CD4-positive, alpha-beta T cell (primary cell): ENCODE measurements at places on chromosomes 1 and 21.

- no peak for DNase-seq
These were observed 6.8 kb downstream of the CD52 start for GRCh38 chr1:26324550-26324949.

DNA sequence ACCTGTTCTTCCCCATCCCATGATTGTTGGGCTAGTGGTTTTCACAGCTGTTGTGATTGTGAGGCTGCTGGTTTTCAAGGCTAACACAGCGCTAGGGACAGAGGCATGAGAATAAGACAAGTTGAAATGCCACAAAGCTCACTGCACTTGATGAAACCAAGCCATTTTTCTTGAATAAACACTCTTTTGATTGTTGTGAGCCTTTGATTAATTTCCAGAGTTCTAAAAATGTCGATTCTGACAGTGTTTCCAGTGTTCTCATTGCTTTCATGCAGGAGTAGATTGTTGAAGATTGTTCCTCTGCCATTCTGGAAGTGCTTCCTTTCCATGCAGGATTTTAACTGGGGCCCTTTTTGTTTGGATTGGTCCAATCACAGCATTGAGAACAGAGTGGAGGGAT, 134.9 kb upstream of the GRIK3 start:
- no peak for DNase-seq

- no peak for DNase-seq
These were observed 11.6 kb downstream of the FBXO42 start for GRCh38 chr1:16340673-16341072.

- no peak for DNase-seq
These were observed 270.4 kb downstream of the KCNJ6 start for GRCh38 chr21:37645848-37646247.

DNA sequence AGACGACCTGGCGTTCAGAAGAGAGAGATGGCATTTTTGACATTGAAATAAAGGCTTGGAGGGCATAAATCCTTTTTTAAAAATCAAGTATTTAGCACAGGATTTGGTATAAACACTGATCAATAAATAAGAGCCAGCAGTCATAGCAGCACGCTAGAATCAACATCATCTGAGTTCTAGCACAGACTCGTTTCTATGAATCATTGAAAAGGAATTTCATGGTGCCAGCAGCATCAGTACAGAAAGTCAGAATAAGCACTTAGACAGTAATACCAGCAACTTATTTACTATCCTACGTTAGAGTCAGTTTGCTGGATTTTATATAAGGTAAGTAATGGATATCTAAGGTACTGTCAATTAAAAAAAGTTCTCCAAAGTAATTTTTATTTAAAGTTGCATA, 119.3 kb downstream of the HLCS start:
- no peak for DNase-seq

- DNase-seq: no peak
These were observed 162.6 kb upstream of the USP25 start for GRCh38 chr21:15567191-15567590.

GRCh38 chr1:57360846-57361407, 62.9 kb downstream of the DAB1 start:
- DNase-seq: no peak

DNA sequence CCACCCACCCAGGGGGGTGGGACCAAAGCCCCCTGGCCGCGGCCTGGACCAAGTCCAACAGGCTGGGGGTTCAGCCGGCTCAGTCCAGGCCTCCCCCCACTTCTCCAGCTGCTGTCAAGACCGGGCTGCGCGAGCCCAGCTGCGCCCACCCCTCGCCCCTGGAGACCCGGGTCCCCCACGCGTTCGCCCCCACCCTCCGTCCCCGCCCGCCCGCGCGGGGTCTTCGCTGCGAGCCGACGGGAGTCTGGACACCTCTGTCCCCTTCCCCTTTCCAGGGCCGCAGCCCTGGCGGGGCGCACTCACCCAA, 253 bp downstream of the RAP1GAP start:
- DNase-seq: no peak

DNA sequence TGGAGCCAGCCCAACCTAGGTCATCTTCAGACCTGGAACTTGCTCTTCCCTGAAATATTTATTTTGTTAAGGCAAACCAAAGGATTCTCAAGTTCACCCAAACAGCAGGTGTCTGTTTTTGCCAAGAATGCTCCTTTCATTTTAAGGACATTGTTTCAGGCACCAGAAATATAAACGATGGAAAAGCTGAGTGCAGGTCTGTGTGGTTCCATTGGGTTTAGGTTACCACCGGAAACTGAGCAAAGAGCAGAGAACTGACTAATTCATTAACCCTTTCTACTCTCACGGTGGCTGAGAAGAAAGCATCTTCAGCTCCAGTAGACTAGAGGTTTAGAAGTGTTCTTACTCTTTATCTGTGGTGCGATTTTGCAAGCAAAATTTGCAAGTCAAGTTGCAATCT, 38.0 kb upstream of the ZC3H11B start:
- DNase-seq: no peak

- no peak for DNase-seq
These were observed 12.7 kb upstream of the AK2 start for GRCh38 chr1:33049371-33049770.

DNA sequence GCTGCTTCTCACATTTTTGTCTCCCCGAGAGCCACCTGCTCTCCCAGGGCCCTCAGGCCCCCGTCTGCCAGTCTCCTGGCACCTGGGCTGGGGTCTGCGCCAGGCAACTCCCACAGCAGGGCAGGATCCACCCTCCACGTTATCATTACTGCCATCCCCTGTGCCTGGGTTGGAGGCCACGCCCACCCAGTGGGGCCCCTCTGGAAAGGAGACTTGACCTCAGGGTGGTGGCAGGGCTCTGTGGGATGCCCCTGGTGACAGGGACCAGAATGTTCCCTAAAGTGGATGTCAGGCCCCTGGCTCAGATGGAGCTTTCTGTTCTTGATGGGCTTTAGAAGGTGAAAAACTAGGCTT, 66.6 kb downstream of the SKI start:
- DNase-seq: no peak

- DNase-seq: no peak
These were observed 109.9 kb downstream of the GALNT2 start for GRCh38 chr1:230176871-230177411.

DNA sequence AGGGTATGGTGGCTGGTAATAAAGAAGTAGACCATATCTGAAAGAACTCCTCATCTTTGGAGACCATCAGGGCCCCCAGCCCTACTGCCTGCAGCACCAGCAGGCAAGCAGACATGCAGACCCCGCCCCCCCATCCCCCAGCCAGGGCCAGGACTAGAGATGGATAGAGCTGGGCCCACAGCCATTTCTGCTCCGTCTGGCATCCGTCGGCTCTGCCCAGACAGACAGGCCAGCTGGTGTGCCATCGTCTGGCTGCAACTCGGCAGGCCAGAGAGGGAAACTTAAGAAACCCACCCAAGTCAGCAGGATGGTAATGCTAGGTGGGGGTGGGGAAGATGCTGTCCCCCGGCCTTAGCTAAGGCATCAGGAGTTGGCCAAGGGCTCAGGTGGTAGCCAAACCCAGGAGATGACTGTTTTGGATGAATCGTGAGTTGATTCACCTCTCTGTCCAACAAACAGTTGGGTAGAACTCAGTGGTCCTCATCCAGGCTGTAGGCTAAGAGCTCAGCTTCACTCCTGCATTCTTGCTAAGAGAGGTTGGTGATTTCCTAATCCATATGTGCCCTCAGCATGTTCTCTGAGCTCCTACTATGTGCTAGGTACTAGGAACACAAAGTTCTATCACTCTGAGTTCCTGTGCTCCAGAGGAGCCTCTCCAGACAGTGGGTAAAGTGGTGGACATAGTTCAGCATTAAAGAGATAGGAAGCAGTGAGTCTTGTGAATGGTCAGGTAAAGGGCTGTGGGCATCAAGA, 23.2 kb upstream of the TMEM222 start:
- no peak for DNase-seq

GRCh38 chr1:151977662-151978230, 15.9 kb downstream of the S100A10 start:
- no peak for DNase-seq

DNA sequence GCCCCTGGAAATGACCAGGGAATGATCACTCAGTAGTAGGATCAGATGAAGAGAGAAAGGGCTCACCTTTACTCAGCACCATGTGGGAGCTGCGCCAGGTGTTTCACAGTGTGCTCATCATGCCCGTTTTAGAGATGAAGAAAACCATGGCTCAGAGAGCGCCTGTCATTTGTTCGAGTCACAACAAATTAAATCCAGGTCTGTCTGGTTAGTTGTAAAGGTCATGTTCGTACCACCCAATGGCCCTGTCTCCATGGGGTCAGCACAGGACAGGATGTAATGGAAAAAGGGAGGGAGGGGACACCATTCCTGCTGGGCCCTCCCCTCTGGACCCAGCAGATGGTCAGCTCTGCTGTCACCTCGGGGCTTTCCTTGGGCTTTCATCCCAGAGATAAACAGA, 15.2 kb downstream of the KIRREL1 start:
- no peak for DNase-seq

GRCh38 chr1:150579110-150579944, at the start of gene MCL1:
Gene MCL1 (minus strand): TSS chr1:150579610. CDS start chr1:150579530, 80 bp downstream.
- peak; percentile 83 for DNase-seq

GRCh38 chr1:166925810-166926478, 49.4 kb downstream of the ILDR2 start:
- no peak for DNase-seq

DNA sequence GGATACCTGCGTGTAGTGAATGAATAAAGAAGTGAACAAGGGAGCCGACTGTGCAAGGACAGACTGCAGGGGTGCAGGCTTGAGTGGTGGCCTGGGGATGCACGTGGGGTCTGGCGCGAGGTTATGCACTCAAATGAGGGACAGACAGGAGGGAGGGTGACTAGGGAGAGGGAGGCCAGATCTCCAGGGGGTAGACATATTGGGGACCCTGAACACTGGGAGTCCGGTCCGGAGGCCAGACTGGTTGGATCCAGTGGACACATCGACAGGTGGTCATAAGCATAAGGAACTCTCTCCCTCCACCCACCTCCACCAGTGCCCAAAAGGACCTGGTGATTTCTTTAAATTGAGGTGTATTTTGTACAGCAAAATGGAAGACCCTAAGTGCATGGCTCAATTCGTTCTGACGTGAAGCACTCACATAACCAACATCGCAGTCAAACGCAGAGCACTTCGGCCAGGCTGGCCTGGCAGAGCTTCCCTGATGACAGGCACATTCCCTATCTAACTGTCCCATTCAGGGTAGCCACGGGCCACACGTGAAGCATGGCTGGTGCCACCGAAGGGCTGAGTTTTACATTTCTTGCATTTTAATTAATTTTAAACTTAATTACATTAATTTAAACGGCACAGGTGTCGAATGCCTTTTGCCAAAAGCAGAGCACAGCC, 14.0 kb downstream of the WNT3A start:
- no peak for DNase-seq

DNA sequence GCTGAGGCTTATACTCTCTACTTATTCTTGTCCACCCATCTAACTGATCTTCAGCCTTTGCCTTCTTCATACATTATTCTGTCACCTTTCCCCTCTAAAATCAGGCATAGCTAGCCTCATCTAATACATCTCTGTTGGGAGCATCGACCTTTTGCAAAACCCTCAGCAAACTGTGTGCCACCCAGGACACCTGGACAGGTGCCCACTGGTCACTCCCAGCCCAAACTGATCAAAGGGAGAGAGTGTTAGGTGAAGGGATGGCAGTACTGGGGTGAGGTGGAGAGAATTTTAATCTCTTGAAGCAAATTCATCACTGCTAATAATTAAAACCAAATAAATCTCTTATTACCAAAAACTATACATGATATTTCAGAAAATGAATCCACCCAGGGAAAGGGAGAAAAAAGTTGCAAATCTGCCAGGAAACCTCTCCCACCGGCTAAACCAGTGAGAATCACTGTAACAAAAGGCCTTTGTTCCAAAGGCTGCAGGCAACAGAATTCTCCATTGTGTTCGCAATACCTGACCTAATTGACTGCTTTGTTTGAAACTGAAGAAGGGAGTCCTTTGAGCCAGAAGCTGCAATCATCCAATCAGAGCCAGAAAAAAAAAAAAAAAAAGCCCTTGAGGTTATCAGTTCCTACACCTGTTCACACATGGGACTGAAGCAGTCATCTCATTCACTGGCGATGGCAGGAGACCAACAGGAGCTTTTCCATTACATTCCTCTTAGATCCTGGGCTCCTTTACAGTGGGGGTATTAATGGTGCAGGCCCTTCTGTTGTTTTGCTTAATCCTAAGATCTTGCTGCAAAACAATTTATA, 172.6 kb downstream of the APP start:
- no peak for DNase-seq

- DNase-seq: no peak
These were observed 61.3 kb downstream of the OVGP1 start for GRCh38 chr1:111366256-111366655.

- DNase-seq: no peak
These were observed 234.8 kb downstream of the GPR52 start for GRCh38 chr1:174682419-174683008.

DNA sequence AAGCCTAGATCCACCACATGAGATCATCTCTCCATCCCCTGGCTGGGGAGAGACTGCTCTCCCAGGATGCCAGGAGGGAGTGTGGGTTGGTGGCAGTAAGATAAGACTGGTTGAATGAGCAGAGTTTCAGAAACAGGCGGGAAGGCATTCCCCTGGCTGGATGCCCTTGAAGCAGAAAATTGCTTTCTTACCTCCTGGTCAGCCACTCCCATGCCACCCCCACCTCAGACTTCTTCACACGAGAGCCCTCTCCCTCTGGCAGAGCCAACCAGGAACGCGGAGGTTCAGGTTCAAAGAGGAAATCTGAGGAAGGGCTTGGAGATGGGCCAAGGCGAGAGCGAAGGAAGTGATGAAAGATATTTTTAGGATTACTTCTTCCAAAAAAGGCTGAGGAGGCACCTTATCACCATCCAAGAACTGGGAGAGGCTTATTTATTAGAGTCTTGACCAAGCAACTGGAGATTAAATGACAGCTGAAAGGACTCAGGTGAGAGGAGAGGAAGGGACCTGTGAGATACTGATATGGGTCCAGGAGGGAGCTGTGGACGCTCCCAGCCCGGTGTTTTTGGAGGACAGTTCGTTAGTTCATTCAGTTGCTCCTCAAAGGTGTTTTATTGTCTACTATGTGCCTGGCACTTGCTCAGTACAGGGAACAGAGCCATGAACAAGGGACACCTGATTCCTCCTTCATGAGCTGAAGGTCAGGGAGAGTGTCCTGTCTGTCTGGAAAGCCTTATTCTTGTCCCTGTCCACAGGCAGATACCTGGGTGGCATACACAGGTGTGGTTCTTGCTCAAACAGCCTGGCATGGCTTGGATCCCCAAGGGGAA, 18.9 kb upstream of the SLC26A9 start:
- no peak for DNase-seq
